ENCODE measurements at places on chromosomes 5 and 9.

GRCh38 chr5:175517824-175518450 lies 39.6 kb downstream of the SFXN1 start:
- peak; percentile 69 for DNase-seq

DNA sequence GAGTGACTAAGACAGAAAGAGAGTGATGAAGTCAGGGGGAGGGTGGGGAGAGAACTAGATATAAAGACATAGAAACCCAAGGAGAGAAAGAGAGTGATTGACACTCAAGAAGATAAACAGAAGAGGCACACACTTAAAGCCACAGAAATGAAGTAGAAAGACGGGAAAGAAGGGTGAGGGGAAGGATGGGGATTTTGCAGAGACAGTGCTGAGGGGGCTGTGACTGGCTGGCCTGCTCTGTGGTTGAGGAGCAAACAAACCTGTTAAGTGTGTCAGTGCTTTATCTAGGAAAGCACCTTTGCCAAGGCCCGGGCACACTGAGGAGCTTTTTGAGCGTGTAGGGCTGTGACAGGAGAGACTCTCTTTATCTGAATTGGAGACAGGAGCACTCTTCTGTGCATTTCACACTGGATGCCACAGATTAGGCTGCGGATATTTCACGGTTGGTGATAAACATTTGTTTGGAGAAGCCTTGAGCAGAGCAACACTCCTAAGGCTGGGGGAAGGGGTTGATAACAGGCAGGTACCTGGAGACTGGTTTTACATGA lies 109.1 kb downstream of the DOCK2 start:
- no peak for DNase-seq

DNA sequence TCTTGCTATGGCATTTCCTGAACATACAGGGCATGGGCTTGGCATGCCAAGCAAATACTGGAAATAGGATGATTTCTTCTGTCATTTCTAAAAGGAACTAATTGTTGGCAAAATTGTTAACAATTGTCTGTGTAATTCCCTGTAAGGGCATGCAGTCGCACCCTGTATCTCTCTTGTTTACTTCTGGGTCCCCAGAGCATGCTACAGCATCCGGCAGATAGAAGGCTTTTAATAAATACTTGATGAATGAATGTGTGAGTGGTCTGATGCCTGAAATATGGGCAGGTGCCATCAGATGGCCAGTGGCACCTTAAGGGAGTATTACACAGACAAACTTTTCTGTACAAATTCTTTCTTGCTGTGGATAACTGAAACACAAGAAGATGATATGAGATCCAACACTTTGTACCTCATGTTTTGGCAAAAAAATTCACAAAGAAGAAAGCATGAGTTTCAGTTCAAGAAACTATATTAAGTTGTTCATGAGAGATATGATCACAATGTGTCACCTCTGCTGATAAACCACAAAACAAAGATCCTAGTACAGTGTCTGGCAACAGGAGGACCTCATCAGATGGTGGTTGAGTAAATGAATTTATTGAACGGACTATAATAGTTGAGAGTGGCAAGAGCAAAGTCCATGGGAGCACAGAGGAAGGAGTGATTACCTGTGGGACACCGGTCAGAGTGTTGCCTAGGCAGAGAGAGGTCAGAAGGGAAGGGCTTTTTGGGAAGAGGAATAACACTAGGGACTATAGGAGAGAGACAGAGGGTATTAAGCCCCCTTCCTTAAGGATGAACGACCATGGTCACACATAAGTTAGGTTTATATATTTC lies 194.2 kb downstream of the ATP10B start:
- DNase-seq = no peak

DNA sequence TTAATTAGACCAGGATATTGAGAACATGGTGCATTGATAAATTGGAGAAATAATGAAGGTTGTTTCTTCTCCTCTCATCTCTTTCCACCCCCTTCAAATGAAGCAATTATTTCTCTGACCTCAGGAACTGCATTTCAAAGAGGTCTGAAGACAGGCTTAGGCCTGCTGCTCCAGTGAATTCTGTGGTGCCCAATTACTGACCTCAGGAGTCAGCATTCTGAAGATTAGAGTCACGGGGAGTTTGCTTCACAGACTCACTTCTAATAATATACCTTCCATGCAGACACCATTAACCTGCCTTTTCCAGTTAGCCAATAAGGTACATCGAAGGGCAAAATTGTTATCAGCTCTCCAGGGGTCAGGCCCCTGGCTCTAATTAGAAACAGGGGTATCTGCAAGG lies 270.9 kb downstream of the GAS1 start:
- no peak for DNase-seq

DNA sequence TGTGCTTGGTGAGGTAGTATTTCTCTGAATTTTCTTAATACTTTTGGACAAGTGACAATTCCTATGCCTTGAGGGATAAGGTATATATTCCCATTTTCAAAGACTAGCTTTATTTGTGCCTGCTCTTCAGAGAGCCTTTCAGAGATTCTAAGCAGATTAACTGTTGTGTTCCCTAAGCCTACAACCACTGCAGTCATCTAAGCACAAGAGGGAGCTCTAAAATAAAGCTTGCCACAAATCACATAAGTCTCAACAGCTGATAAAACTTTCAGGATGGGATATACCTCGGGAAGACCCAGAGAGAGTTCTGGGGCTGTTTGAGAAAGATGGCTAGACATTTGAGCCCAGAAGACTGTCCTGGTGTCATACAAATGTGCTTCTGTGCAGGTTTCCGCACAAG lies 157.3 kb downstream of the CYLC2 start:
- DNase-seq = no peak

DNA sequence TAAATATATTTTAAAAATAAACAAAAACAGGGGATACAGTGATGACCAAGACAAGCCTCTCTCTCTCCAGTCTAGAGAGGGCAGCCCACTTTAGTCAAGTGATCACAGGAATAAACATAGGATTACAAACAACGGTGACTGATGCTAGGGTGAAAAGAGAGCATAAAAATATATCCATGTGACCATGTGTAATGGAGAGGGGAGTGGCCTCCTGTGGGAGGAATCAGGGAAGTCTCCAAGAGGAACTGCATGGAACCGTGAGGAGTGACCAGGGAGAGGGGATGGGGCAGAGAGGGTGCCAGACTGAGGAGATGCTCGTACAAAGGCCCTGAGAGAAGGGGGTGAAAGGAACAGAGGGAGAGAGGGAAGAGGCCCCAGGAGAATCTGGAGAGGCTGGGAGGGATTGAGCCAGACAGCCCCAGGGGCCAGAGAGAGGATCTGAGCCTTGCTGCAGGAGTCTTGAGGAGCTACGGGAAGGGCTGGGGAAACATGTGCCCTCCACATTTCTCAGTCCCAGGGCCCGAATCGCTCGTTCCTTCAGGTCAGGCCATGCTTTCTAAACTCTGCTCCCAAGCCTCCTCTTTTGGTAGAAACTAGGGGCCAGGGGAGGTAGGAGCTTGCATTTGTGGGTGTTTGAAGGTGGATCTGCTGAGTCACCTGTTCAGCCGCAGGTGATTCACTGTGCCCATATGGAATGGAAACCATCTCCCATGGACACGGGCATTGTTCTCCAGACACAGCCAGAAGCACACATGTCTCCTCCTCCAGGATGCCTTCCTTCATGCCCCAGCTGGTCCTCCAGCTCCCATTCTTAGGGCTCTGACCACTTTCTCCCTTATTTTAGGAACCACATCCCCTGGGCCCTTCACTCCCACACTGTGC lies 63.8 kb downstream of the PAX5 start:
- no peak for DNase-seq

DNA sequence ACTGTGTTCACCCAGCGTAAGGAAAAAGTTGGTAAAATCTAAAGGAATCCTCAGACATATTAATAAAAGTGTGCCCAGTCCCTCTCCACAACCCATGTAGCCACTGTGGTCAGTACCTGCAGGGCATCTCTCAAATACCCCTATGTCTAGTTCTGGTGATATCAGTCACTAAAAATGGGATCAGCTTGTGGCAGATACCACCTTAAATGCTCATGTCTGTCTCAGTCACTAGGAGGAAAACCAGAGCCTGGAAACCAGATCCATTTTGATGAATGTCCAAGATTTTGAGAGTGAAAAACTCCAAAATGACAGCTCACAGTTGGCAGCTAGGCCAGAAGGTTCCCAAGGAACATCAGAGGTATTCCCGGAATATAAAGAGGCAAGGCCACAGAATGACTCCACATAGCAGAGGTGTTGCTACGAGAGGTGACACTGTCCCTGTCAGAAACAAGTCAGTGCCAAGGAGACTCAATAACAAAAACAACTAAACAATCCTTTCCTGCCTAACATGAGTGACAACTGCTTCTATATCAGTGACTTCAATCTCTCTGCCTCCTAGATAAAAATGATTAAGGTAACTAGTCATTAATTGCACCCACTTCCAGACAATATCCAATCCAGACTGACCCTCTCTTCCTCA lies 13.5 kb downstream of the PCAT7 start:
- no peak for DNase-seq

DNA sequence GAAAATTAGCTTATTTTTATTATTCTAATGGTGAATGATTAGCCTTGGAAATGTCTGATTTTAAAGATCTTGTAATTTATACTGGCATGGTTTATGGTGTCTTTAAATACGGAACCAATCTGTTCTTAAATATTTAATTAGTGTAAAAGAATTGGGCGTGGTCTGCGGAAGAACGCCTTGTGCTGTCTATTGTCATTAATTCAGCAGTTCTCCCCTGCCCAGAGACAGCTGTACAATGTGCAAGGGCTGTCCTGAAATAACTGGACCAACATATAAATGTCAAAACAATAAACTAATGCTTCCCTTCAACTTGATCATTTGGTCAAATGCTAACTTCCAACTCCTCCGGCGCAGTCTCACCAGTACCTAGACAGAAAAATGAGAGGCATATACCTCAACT lies 124.3 kb downstream of the CCDC192 start:
- DNase-seq = no peak

DNA sequence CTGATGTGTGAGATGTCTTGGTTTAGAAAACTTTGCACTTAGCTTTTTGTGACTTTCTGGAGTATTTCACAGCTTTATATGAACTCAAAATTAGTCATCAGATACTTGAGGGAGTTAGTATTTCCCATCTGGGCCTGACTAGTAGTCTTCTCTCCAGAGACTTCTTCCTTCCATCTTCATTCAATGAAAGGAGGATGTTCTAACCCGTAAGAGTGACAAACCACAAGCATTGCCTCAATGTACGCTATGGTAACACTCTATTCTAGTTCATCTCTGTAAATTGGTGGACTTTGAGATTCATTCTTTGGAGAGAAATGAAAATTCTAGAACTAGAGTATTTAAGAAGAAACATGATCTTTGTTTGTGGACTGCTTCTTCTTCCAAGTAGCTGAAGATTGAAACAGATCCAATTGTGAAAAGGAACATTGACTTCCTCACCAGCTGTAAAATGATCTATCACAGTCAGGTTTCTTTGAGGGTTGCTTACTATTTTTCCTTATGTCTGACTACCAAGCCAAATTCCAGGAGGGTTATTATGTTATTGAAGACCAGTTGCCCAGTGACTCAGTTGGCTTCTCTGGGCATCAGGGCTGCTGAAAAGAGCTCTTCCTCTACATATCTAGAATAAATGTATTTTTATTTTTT lies 157.6 kb downstream of the SLC12A2 start:
- no peak for DNase-seq

DNA sequence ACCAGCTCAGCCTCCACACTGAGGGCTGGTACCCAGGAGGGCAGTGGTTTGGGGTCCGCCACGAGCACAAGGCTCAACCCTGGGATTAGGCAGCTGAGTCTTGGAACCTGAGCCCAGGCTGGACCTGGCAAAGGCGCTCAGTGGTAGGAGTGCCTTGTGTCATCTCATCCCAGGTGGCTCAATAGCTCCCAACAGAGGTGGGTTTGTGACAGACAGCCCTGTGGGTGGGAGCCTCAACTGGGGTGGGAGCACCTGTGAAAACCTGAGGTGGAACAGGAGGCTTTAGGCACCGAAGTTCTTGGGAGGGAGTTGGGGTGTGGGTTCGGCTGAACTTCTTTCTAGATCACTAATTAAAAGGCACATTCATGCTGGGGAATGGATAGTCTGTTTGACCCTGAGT lies 35.2 kb upstream of the SMU1 start:
- no peak for DNase-seq

DNA sequence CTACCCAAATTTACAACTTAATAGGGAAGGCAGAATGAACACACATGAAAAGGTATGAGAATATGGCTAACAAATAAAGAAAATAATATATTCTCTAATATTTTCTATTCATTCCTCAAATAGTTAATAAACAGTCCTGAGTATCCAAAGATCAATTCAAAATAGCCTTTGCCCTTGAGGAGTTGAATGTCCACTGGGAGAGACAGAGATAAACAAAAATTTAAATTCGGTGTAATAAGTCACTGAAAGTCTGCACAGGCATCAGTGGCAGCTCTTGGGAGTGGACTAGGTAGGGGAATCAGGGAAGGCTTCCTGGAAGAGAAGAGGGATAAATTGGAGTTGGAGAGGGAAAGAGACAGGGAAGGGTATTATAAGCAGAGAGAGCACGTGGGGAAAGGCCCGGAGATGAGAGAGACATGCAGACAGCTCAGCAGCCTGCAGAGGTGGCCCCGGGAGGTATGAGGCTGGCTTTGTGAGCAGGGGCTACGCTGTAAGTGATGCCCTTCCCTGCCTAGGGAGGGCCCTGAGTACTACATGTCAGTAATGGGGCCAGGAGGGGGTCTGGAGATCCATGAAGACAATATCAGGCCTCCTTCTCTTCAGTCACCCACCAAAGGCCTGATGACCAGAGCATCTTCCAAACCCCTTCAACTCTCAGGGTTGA lies 137.1 kb downstream of the PDE8B start:
- no peak for DNase-seq

DNA sequence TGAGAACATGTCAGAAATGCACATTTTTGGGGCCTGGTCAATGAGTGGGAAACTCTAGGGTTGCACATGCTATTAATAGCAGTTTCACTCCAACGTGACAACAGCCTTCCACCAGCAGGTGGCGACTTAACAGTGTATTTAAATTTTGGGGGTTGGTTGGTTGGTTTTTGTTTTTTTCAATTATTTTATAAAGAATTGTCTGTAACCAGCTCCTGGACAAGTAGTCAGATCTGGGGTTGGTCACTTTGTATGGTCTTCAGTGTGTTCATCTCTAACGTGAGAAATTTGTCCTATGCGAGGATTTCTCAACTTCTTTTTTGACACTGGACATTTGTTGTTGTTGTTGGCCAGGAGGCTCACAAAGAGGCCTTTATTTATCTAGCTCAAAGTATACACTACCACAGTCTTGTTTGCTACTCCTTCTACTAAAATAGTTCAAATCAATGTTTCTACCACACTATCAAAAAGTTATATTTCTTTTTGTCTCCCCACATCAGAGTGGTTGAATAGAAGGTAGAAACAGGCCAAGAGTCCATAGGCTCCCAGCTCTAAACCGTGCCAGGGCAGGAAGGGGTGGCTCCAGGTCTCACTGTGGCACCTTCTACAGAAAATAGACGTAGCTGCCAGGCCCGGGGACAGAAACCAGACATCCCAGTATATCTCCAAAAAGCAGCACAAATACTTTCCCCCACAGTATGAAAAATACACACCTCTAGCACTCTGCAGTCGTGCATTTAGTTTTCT lies 110.4 kb downstream of the TRPM6 start:
- peak; percentile 24 for DNase-seq

GRCh38 chr9:38253200-38253599 lies 139.3 kb upstream of the ALDH1B1 start:
- DNase-seq = no peak

GRCh38 chr9:89600831-89601230 lies 4.0 kb upstream of the GADD45G start:
- DNase-seq = no peak
